ENCODE measurements at places on chromosomes 2 and 18.

DNA sequence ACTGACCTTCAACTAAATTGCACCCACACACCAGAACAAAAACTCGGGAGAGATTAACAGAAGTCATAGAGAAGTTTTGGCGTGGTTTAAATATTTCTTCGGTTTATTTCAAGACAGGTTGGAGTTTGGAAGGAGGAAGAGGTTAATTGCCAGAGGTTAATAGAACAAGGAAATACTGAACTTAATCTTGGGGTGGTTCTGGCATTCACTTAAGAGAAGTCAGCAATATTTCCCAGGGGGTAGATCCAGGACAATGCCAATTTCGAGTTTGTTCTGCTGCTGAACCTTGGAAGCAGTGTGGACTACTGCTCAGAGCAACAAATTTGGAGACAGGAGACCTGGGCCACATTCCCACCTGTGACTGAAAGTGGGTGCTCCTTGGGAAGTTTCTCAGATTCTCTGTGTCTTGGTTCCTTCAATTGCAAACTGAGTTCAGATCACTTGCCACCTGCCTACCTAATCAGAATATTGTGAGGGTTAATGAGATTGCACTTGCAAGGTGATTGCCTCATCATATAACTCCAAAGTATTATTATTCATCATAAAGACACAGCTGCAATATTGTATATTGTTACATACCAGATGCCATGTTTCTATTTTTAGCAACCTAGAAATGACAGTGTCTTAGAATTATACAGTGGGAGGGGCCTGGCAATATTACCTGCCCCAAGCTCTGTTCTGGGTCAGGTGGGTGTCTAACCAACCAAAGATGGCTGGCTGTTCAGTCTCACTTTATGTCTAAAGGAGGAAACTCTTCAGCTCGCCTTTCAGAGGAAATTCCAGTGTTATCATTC is 217.4 kb downstream of the CDCA7 start:
- DNase-seq, result no peak

- DNase-seq, result no peak
Observed at GRCh38 chr2:23901966-23902846, 24.7 kb downstream of the ATAD2B start.

- no peak for DNase-seq
Observed at GRCh38 chr2:72994282-72994990, 77.1 kb downstream of the SFXN5 start.

- no peak for DNase-seq
Observed at GRCh38 chr18:9016633-9017166, 85.8 kb upstream of the NDUFV2 start.

GRCh38 chr18:45724601-45725000 is 620 bp downstream of the SLC14A1 start:
- no peak for DNase-seq

DNA sequence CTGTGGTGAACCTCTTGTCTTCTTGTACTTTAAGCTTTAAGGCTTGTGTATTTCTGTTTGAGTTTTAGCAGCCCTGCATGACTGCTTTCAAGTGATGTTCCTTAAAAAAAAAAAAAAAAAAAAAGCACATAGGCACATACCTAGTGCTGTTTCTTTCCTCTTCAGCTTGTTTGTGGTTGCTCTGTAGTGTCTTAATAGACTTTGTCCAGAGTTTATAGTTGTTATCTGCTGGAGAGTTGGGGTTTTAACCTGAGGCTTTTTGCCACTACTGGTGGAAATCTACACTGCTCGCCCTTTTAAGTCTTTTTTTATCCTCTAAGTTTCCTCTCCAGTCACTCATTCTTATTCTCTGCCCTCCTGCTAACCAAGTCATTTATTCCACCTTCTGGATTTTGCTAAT is 34.5 kb downstream of the AGFG1 start:
- DNase-seq, result no peak

DNA sequence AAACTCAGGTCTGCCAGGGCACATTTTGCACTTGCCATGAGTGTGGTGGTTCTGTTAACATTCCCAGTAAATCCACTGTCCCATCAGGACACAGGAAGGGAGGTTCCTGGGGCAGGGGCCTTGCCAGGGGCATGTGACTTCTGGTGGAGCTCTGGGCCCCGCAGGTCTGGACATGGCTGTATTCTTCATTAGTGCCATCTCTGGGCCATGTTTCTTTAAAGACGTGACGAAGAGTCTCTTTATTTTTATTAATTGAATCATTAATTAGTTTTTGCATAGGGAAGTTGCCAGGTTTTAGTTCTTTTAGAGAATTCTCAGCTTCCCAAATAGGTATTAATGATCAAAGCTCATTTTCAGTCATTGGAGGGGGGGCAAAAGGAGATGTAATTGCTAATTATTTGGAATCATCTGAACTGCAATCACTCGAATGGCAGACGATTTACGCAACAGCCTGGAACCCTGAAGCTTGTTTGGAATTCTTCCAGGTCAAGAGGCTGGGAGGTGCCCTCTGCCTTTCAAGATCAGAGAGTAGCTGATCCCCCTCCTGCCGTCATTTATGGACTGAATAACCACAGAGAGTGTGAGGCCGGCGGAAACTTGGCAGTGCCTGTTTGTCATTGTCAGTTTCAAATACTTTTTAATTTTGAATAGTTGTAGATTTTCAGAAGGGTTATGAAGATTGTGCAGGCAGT is 106.2 kb downstream of the RTP5 start:
- no peak for DNase-seq
